ENCODE measurements at places on chromosomes 5 and 9.

DNA sequence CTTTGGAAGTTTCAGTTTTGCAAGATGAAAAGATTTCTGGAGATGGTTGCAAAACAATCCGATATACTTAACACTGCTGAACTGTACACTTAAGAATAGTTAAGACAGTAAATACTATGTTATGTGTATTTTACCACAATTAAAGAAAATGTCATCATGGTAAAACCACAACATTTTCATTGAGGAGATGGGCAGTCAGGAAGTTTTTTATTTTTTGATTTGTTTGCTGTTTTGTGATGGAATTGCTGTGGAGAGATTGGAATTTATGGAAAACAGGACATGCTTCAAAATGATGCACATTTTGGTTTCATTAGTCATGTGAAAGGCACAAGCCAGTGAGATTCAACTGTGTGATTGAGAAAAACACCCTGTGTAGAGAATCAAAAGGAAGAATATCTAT is 90.5 kb upstream of the AGXT2 start:
- no peak for DNase-seq

DNA sequence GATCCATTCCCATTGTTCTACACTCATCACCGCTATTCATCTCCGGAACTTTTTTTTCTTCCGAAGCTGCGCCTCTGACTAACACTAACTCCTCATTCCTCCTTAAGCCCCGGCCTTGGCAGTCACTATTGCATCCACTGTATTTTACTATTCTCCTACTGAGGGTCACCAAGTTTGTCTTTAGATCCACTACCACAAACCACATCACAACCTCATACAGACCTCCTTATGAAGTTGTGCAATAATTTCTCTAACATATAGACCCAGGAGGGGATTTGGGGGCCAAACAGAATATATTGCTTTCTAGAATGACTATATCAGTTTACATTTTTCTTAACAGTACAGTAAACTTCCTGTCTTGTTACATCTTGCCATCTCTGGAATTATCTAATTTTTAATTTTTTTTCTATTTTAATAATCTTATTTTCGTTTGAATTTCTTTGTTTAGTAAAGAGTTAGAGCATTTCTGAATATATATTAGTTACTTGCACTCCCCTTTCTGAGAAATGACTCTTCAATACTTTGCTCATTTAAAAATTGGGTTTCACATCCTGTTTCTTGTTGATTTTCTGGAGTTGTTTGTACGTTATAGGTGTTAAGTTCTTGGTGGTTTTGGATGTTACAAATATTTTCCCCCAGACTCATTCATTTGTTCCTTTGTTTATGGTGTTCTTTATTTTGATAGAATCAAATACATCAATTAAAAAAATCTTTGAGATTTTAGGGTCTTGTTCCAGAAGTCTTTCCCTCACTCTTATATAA is 37.1 kb downstream of the DMRT2 start:
- no peak for DNase-seq

- DNase-seq: no peak
Measured at GRCh38 chr5:79456890-79457583, 56.9 kb downstream of the HOMER1 start.

- no peak for DNase-seq
Measured at GRCh38 chr5:108079753-108080152, 302.1 kb downstream of the FBXL17 start.

- no peak for DNase-seq
Measured at GRCh38 chr9:20479419-20480155, 142.7 kb downstream of the MLLT3 start.

DNA sequence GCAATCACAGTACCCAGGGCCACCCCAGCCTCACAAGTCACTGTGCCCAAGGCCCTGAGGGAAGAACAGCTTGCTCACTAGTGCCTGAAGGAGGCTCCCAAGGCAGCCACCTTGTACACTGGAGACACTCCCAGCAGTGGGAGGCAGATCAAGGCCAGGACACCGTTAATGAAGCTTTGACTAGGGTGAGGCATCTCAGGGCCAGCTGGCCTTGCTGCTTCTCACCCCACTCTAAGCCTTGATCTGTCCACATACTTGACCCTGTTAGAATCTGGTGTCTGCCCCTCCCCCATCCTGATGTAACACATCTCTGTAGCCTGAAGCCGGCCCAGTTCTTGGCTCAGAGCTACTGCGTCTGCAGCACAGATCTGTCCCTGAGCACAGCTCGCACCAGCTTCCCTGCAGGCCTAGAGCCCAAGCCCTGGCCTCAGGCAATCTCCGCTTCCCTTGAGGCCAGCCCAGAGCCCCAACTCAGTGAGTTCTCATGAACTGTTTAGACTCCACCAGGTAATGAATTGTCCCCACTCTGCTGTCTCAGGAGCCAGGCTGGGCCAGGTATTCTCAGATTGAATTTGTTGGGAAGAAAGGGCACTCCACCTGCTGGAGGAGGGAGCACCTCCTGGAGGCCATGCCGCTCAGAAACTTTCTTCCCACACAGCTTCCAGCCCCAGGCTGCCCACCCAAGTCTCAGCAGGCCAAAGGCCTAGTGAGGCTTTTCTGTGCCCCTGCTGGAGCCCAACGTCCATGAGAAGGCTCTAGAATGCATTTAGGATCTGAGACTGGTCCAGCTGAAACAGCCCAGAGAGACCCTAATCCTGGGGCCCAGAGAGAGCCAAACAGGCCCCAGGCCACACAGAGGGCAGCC is 13.4 kb upstream of the JADE2 start:
- no peak for DNase-seq

DNA sequence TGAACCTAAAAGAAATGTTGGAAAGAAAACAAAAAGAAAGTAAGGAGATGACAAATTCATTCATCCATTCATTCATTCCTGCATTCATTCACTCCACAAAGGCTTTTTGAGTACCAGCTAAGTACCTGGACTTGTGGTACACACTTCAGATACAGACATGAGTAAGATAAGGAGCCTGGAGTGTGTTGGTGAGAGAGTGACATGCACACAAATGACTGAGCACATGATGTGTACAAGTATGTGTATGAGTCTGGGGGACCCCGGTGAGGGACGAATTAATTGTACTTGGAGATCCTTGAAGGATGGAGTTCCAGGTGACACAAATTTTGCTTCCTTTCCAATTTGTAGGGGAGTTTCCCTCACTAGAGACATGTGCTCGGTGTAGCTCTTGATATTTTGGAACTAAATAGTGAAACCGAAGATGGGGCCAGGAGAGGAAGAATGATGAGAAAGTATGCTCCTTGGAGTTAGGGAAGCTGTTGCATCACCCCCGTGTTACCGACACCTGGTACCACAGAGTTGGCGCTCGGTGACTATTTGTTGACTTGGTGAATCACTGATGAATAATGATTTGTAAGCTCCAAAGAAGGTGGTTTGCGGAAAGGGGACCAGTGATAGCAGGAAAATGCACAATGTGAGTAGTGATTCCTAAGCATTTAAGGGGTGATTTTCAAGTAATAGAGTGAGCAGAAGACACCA is 509.8 kb downstream of the CCDC171 start:
- no peak for DNase-seq

DNA sequence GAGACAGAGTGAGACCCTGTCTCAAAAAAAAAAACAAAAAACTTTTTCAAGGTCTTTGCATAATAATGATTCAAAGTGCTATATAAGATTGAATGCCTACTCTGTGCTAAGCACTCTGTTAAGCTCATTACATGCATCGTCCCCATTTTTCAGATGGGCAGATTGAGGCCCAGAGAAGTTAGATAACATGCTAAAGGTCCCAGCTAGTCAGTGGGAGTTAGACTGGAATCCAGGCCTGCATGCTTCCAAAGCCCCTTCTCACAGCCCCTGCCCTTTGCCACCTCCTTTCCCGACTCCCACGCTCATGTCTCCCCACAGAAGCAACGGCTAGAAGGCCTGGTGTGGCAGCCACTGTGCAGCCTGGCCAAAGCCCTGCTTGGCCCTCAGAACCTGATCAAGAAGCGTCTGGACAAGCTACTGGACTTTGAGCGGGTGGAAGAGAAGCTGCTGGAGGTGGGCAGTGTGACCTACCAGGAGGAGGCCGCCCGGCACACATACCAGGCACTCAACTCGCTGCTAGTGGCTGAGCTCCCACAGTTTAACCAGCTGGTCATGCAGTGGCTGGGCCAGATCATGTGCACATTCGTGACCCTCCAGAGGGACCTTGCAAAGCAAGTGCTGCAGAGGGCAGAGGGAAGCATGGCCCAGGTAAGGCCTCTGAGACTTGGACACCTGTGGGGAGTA is 40.3 kb downstream of the ARHGEF37 start:
- DNase-seq: no peak

DNA sequence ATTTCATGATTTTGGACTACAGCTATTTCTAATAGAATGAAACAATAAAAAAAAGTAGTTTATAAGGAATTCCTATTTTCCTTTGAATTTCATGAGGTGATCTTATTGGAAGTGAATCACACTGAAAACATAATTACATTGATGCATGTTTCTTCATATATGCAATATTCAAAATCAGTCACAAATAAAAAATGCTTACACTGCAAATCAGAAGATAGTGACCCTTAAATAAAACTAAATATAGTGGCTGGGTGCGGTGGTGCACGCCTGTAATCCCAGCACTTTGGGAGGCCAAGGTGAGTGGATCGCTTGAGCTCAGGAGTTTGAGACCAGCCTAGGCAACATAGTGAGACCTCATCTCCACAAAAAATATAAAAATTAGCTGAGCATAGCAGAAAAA is 79.5 kb downstream of the CDC14B start:
- no peak for DNase-seq

GRCh38 chr5:14502294-14502690 is 79.3 kb upstream of the OTULINL start:
- DNase-seq: no peak

GRCh38 chr9:1722404-1722803 is 292.7 kb upstream of the SMARCA2 start:
- no peak for DNase-seq

DNA sequence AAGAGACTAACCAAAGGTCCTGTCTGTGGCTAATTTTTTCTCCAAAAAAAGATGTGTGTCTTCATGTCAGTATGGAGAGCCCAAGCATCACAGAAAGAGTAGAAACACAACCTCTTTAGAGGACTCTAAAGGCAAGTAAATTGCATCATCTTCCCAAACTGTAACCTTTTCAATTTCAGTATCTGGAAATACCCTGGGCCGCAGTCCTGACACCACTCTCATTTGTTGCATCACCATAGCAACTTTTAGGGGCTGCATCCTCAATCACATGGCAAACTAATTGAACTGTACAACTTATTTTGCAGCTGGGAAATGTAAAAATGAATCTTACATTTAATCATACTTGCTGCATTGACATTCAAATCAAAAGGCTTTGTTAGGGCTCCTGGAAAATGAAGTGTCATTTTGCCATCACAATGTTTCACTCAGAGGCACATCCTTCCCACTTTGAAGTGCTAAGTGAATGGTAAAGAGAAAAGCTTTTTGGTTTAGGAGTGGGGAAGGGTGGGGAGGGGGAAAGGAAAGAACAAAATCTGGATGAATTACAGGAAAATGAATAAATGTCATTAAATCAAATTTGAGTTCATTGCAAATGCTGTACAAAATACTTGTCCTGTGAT is 60.6 kb upstream of the GRIA1 start:
- no peak for DNase-seq

DNA sequence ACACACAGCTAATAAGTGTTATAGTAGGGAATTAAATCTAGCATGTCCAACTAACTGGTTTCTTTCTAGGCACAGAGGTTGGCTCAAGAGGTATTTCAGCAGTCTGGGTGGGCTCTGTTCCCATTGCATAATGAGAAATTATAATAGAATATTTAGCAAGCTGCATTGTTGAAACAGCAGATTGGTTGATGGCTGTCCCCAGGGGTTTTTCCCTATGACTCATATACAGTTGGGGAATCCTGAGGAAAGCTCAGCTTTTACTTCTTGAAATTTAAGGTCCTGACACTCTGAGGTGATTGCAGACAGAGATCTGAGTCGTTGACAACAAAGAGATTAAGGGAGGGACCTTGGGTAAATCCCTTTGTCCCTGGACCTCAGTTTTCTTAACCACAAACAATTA is 38.3 kb upstream of the TNFSF8 start:
- DNase-seq: no peak

DNA sequence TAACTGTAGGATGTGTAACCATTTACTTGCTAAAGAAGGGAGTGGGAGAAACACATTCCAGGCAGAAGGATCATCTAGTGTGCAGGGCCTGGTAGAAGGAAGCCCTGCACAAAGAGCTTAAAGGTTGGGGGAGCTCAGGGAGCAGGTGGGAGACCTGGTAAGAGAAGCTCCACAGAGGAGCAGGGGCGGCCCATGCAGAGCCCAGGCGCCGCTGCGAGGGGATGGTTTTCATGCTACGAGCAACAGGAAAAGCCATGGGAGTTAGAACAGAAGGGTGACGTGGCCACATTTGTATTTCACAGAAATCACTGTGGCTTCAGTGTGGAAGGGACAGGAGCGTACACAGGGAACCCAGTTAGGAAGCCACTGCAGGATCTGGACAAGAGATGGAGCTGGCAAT is 73.1 kb downstream of the PDE6A start:
- no peak for DNase-seq

- DNase-seq: no peak
Measured at GRCh38 chr5:88682881-88683361, 200.1 kb downstream of the MEF2C start.

- DNase-seq: no peak
Measured at GRCh38 chr9:21506626-21507482, 24.7 kb upstream of the IFNE start.

- no peak for DNase-seq
Measured at GRCh38 chr5:2169850-2170760, 287.4 kb upstream of the IRX4 start.

- DNase-seq: no peak
Measured at GRCh38 chr5:107112216-107112615, 558.5 kb downstream of the EFNA5 start.

DNA sequence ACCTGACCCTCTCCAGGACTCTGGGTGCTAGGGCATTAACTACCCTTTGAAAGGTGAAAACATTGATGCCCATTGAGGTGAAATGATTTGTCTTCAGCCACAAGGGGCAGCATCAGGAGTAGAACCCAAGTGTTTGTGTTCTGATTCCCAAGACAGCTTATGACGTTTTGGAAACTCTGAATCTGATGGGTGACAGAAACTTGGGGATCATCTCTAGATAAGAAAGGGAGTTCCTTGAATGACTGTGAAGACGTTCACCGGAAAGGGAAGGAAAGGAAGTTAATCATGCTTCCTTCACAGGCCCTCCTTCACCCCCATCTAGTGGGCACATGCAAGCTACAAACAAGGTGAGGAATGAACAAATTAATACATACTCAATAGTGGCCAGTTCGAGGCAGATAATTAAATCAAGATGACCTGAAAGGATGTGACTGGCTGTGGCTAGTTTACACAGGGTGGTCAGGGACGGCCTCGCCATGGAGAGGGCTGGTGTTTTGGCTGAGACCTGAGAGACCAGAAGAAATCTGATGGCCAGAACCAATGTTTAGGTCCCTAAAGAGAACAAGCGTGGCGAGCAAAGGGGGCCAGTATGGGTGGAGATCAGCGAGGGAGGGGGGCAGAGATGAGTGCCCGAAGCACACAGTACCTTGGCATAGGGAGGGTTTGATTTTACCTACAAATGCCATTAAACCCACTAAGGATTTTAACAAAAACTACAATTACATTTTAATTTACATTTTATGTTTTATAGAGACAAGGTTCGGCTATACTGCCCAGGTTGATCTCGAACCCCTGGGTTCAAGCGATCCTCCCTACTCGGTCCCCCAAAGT is 937 bp upstream of the SLC26A2 start:
- peak; percentile 29 for DNase-seq

- no peak for DNase-seq
Measured at GRCh38 chr5:169356181-169356580, 55.2 kb upstream of the SLIT3 start.

GRCh38 chr5:36073595-36074216 is 7.0 kb upstream of the UGT3A2 start:
- DNase-seq: no peak
